MM.1S (cell line): ENCODE measurements at places on chromosomes 11 and 22.

DNA sequence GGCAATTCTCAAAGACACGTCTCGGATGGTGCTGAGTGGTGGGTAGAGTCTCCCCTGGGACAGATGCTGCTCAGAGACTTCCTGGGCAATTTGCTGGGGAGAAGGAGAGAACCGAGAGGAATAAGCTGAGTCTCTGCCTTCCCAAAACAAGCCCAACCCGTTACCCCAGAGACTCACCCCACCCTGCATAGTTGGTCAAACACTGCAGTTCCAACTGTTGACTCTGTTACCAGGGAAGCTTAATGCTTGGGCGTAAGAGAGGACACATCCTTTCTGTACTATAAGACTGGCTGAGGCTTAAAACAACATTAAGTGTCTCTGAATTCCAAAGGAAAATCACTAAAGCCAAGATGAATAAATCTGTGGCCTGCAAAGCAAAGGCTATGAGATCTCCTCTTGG lies 68.1 kb downstream of the CCDC81 start:
- DNase-seq, result no peak

- no peak for DNase-seq
These were observed 73.0 kb downstream of the BLID start for GRCh38 chr11:122042981-122043380.

DNA sequence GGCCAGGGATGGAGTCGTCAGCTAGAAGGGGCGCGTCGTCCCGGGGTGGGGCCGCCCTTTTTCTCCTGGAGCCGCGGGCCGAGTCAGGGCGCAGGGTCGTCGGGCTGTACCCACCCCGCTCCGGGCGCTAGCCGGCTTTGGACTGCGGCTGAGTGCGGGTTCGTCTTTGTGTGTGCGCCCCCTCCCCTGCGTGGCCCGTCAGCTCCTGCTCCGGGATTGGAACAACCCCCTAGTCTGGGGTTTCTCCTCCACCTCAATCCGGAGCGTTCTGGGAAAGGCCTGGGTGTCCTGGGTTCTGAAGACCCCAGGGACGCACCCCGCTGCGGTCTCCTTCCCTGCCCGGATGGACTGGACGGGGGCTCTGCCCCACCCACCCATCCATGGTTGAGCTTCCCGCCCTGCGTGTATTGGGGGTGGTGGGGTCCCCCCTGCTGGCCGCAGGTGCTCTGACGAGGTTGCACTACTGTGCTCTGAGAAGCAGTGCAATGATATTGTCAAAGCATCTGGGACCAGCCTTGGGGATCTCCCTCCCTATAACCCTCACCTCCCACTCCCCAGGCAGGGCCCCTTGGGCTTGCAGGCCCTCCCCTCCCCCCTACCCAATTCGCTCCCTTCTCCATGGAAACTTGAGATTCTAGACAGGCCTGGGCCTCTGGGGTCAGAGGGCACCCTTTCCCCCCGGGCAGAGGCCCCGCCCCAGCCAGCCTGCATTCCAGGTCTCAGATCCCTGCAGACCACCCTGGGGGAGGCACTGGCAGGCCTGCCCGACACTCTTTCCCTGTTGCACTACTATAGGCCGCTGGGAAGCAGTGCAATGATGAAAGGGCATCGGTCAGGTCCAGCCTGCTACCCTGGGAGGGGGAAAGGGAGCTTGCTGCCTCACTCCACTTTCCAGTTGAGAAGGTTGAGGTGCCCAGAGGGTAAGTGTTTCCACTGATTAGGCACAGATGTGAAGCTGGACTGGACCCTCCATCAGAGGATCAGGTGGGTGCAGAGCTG lies 10.7 kb downstream of the SDF2L1 start:
- DNase-seq, result no peak

DNA sequence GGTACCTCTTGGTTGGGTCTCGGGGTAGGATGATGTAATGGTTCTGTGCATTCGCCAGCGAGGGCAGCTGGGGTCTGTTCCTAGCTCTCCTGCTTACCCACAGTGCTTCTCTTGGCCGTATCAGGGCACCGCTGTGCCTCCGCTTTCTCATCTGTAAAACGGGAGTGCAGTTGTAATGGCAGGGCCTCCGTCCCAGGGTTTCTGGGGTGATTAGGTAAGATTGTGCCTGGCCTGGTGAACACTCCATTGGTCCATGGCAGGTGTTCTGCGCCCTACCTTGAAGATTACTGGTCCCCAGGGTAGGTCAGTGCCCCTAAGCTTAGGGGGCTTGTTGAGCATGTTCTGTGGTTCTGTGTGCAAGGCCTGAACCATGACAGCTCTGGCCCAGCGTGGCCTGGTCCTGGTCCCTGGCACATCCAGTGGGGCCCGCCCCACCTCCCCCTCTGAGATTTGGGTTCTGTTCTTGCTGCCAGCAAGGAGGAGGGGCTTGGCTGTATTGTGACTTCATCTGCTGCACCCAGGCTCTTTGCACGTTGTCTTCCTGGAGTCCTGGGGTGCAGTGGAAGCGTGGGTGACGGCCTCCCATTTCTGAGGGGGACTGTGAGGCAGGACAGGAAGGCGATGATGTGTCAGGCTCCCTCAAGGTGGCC lies 4.9 kb downstream of the MYRF start:
- DNase-seq, result no peak

DNA sequence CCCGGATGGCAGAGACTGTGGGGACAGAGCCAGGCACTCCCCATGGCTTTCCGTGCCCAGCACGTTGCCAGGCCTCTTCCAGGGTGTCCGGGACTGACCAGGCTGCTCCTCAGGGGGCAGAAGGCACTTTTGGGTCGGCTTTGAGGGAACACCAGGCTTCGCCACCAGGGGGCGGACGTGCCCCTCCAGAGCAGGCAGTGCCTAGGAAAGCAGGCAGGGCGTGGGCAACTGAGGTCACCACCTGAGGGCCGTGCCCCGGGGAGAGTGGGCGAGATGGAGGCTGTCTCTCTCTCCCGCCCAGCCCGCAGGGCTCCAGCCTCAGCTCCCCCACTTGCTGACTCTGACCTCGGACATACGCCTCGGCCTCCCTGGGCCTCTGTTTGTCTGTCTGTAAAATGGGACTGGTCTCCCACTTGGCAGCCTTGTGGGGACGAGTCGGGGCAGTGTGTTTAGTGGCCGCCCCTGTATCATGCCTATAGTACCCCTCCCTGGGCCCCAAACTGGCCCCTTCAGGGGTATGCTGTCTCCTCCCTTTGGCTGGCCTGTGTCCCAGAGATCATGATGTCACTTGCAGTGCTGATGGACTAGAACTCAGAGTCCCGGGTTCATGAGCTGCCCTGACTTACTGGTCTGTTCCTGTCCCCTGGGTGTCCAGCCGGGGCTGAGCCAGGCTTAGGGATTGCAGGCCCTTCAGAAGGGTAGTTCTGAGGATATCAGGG lies 4.4 kb upstream of the PRR5 start:
- DNase-seq, result peak; percentile 62

DNA sequence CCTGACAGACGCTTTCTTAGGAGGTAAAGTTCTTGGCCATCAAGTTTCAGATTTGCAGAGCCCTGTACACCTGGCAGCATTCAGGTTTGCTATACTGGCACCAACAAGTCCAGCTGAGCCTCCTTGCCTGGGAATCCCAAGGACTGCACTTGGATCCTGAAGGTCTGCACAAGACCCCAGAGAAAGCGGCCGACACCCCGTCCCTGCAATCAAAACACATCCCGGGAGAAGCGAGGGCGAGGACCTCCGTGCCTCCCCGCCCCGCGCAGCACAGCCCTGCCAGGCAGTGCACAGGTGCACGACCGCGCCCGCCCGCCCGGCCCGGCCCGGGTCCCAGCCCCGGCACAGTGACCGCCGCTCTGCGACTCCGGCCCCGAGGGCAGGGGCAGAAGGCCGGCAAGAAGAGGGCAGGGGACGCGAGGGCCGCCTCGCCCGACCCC lies 559 bp downstream of the MRTFA start:
- peak; percentile 41 for DNase-seq

DNA sequence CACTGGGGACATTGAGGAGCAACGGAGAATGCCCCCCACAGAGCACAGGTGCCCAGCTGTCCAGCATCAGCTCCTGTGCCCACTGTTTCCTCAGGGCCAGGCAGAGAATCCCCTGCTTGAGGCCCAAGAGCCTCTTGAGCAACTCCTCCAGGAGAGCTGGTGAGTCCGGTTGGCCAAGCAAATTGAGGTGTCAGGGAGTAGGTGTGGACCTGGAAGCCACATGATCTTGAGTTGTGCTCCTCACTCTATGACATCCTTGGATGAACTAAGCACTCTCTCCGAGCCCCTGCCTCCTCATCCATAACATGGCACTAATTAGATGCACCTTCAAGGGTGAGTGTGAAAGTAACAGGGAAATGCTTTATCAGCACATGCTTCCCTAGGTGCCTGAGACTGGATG lies 121.3 kb downstream of the DBX1 start:
- no peak for DNase-seq

- no peak for DNase-seq
These were observed 14.0 kb upstream of the DGCR8 start for GRCh38 chr22:20065896-20066616.

DNA sequence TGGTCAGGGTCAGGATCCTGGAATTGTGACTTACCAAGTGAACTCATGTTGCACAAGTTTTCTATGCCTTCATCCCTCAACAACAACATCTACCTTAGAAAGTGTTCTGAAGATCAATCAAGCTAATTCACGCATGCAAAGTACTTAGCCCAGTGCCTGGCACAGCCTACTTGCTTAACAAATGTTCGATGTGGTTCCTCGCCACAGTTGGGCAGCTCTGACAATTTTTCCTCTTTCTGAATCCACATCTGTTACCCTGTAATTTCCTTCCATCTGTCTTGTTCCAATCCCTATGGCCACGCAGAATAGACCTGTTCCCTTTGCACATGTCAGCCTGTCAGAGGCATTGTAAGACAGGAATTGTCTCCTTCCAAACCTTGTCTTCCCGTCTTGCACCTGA lies 1415.2 kb downstream of the TBC1D22A start:
- DNase-seq, result no peak

DNA sequence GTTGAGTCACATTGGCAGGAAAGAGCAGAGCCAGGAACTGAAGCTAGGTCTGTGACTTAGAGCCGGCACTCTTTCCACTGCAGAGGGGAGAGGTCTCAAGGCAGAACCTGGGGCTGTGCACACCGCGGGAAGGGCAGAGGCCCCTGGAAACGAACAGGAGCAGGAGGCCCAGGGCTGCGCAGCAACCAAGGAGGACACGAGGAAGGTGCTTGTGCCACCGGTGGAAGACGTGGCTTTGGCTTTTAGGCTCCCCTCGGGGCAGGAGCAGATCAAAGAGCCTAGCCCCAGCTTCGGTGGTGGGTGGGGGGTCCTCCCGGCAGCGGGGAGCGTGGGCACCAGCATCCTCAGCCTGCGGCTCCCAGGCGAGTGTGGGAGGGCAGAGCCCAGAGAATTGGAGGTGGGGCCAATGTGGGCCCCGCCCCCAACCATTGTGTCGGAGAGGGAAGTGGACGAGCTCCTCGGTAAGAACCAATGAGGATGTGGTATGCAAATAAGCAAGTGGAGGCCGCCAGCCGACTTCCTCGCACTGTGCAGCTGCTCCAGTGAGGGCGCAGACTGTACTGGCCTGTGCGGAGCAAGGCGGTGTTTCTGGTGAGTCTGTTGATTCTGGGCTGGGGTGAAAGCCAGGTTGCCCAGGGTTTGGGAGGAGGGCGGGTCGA lies at the start of gene CCDC116:
TSS of gene CCDC116 (plus strand) at position 524 of the 659 bp plus-strand sequence. CDS start 422 bp downstream, outside the sequence.
- no peak for DNase-seq

- no peak for DNase-seq
These were observed 445.9 kb upstream of the ANO3 start for GRCh38 chr11:25886036-25886435.

DNA sequence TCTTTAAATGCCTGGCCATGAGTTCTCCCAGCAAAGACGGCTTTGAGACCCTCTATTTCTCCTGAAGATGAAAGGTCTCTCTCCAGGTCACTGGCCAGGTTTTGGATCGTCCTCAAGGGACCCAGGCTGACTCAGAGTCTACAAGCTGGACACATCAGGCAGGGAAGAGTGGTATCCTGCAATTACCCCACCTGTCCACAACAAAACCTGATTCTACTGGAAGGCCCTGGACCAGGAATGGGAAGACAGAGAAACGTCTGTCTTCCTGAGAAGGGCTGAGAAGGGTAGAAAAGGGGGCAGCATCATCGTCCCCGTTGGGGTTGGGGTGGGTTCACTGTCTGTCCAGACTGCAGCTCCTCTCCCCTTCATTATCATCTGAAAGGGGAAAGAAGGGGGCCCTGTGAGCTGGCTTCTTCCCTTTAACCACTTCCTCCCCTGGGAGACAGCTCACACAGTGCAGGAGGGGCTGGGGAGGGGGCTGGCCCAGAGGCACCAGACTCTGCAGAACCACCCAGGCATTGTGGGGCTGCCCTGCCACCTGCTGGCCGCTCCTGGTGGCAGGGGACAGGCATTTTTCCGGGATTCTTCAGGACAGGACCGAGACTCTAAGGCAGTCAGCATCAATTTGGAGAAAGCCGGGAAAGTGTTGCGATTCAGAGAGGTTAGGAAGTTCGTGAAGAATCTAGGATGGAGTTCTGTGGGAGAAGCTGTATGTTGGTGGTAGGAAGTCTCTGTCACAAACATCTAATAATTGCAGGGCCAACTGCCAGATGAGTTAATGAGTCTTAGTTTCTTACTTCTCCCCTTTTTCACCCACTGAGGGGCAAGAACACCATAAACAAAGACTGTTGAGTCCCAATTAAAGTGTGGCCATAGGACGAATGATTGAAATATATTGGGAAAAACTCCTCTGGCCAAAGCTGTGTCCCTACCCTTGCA lies 57.6 kb downstream of the SYN3 start:
- no peak for DNase-seq

DNA sequence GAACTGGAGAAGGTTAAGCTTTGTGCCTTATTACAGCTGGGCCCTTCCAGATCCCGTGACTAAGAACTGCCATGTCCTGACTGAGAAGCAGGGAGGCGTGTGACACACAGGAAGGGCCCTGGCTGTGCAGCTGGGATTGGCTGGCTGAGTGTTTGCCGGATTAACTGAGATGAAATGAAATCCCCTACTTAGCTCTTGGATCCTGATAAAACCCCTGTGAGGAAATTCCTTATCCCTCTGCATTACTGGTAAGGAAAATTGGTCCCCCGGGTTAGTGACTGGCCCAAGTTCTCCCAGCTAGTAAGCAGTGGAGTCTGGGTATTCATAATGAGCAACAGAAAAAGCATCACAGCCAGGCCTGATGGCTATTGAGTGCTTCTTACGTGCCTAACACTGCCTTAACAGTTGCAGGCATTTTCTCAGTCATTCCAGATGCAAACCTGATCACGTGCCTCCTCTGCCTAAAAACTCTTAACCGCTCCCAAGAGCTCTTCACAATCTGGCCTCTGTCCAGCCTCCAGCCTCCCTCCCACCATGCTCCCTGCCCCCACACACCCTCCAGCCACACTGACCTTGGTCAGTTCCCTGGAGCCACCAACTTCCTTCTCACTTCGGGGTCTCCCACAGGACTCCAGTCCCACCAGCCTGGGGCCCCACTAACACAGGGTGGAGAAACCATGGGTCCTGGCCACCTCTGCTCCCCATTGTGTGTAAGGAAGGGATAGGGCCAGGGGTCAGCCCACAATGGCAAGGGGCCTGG lies 37.8 kb downstream of the ARRB1 start:
- no peak for DNase-seq

- no peak for DNase-seq
These were observed 84.6 kb upstream of the LRRC55 start for GRCh38 chr11:57097149-57097548.

- DNase-seq, result no peak
These were observed 16.6 kb downstream of the UBE4A start for GRCh38 chr11:118375978-118376377.

GRCh38 chr11:102724904-102725500 lies at the start of gene MMP8:
Gene MMP8 (minus strand): TSS chr11:102724954. CDS start chr11:102724855, 99 bp downstream.
- no peak for DNase-seq
